Hair follicular keratinocyte (primary cell): ENCODE measurements at places on chromosomes 7 and 10. TPM values are rescaled to one million over a fixed set of nuclear protein-coding genes. Genes with fewer than 3 reads are reported as not detected.

ASAH2 gene
- 0.38 and 4.1 TPM in 2 replicates for total RNA-seq

NT5C3A gene
- total RNA-seq = 20.4 and 25.0 TPM in 2 replicates

LBX1 gene
- not detected in 2 replicates for total RNA-seq

TMEM140 gene
- total RNA-seq = not detected in 2 replicates

PSD gene
- total RNA-seq = 0.31 and 0.99 TPM in 2 replicates

CCDC136 gene
- total RNA-seq = 0.11 and 0.39 TPM in 2 replicates

SH2B2 gene
- total RNA-seq = 5.5 and 6.4 TPM in 2 replicates

ABCB4 gene
- not detected in 2 replicates for total RNA-seq

STAG3 gene
- total RNA-seq = 0.04 TPM in 1 of 2 replicates, not detected in the other

PLAU gene
- total RNA-seq = 292 and 758 TPM in 2 replicates

GCK gene
- total RNA-seq = 0.34 TPM in 1 of 2 replicates, not detected in the other

LIPN gene
- total RNA-seq = not detected in 2 replicates

WDFY4 gene
- 0.08 TPM in 1 of 2 replicates, not detected in the other for total RNA-seq

ANKRD22 gene
- 0.31 and 0.42 TPM in 2 replicates for total RNA-seq

ARL3 gene
- 3.5 and 5.2 TPM in 2 replicates for total RNA-seq

GIMAP2 gene
- 0.08 and 0.94 TPM in 2 replicates for total RNA-seq

SRGN gene
- 0.86 and 5.2 TPM in 2 replicates for total RNA-seq

DKK1 gene
- 47.6 and 70.8 TPM in 2 replicates for total RNA-seq

FOXP2 gene
- not detected in 2 replicates for total RNA-seq

EIF3B gene
- 121 and 183 TPM in 2 replicates for total RNA-seq

MAGI2 gene
- total RNA-seq = 0.04 and 0.23 TPM in 2 replicates

LRRD1 gene
- total RNA-seq = not detected in 2 replicates

WEE2 gene
- total RNA-seq = not detected in 2 replicates

CYP26A1 gene
- not detected in 2 replicates for total RNA-seq

SEMA3D gene
- 0.04 and 0.08 TPM in 2 replicates for total RNA-seq

CACNB2 gene
- total RNA-seq = not detected in 2 replicates

HOXA4 gene
- total RNA-seq = 1.6 TPM in 2 replicates

CCDC126 gene
- 5.5 and 6.4 TPM in 2 replicates for total RNA-seq

GJD4 gene
- not detected in 2 replicates for total RNA-seq

BAIAP2L1 gene
- total RNA-seq = 27.5 and 34.1 TPM in 2 replicates

PAPSS2 gene
- 3.1 and 4.4 TPM in 2 replicates for total RNA-seq

KLLN gene
- 0.08 TPM in 2 replicates for total RNA-seq

HABP2 gene
- total RNA-seq = not detected in 2 replicates

CADPS2 gene
- 1.1 and 3.4 TPM in 2 replicates for total RNA-seq

GRK5 gene
- total RNA-seq = 5.7 and 7.4 TPM in 2 replicates
